ENCODE measurements at places on chromosomes 5 and 9. TPM values are rescaled to one million over a fixed set of nuclear protein-coding genes. Genes with fewer than 3 reads are reported as not detected.

ANAPC2 gene
- total RNA-seq: 16.1 TPM

DNA sequence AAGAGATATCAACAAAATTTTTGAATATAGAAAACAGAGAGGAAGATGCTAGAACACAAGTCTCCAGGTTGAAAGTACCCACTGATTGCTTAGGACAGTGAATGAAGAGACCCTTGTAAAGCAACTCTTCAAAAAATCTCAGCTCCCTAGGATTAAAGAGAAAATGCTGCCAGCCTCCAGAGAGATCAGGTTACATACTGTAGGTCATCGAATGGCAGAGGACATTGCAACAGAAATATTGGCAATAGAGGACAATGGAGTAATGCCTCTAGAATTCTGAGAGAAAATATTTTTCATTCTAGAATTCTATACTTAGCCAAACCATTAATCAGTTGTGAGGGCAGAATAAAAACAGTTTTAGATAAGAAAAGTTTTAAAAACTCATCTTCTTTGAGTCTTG, 43.1 kb upstream of the ELL2 start:
- no peak for DNase-seq

DNA sequence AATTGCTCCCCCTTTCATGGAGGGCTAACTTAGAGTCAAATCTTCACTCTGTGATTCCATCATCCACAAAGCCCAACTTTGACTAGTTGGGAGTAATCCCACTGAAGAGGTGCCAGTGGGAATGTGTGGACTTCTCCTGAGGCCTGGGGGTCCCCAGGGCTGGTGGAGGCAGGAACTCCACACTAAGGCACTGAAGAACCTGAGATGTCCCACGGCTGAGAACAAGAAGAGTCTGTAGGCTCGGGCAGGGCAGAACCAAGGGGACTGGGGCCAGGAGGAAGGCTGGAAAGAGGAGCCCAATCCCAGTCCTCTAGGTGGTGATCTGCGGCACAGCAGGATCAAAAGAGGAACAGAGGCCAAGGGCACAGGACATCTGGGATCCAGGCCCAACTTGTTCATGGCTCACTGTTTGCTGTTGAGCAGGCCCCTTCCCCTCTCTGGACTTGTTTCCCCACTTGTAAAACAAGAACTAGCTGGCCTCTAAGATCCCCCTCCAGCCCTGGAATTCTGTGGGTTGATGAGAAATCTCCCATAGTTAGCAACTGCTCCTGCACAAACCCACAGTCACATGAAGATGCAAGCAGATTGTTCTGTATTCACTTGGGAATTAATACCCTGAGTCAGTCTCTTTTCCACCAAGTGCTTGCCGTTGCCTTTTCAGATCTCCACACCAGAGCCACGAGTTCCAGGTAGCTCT, 32.7 kb upstream of the ALDH1B1 start:
- DNase-seq: no peak

CNTFR gene
- 0.17 TPM for total RNA-seq

DNA sequence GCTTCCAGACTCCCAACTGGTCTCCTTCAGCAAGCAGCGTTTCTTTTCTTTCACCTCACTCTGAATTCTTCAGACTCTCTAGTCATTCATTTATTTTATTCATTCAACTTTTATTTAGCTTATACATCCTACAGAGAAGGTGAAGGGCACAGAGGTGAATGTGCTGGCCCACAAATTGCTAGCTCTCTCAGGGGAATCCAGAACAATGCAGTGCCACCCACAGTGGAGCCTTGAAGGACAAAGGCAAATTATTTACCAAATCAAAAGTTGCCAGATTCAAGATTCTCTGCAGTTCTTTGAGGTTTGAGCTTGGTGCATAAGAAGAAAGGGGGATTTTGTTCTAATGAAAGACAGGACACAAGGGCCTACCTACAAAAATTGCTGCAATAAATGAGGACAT, 29.7 kb downstream of the GRIA1 start:
- no peak for DNase-seq

- DNase-seq: no peak
Measured at GRCh38 chr5:97923496-97923895, 740.4 kb upstream of the RIOK2 start.

- DNase-seq: no peak
Measured at GRCh38 chr5:156888520-156888919, 38.4 kb downstream of the PPP1R2B start.

DNA sequence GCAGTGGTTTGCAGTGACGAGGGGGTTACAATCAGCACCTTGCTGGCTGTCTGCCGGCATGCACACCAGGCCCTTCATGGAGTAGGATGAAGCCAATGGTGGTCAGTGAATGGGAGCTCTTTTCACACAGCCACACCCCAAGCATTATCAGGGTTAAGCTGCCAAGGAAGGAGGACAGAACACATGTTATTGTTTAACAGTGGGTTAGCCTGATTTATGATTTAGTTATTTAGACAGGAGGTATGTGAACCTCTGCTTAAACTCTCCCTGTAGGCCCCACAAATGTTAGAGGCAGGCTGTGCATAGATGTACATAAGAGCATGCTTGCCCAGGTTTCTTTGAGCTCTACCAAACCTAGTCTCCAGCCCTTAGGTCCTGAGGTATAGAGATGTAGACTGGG, 262.9 kb downstream of the SPOCK1 start:
- DNase-seq: no peak

All from NCI-H460 (cell line).